ENCODE measurements at places on chromosomes 2 and 18. TPM values are rescaled to one million over a fixed set of nuclear protein-coding genes. Genes with fewer than 3 reads are reported as not detected.

DNA sequence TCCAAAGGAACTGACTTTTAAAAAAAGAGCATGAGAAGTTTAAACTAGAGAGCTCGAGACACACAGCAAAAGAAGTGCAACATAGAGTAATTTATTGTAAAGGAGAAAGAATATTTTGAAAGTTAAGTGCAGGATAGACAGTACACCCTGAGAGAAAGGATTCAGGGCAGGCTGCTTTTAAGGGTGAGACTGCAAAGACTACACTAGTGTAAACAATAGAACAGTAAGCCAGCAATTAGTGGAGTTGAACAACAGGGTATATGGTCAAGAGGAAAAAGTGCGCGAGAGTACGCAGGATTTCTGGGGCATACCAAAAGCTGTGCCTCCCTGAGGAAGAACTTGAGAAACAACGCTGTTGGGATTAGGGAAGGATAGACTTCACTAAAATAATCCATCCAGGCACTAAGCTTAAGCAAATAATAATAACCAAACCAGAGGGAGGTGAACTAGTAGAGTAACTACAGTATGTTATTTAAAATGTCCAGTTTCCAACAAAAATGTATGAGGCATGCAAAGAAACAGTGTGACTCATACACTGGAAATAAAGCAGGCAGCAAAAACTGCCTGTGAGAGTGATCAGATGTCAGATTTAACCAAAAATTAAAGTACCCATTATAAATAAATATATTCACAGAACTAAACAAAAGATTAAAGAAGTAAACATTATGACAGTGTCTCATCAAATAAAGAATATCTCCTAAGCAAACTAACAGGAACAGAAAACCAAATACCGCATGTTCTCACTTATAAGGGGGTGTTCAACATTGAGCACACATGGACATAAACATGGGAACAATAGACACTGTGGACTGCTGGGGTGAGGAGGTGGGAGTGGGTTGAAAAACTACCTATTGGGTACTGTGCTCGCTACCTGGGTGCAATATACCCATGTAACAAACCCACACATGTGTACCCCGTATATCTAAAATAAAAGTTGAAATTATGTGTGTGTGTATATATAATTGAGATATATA, 40.5 kb upstream of the EMILIN2 start:
- no peak for DNase-seq

PKDCC gene
- total RNA-seq: 164 TPM

DNA sequence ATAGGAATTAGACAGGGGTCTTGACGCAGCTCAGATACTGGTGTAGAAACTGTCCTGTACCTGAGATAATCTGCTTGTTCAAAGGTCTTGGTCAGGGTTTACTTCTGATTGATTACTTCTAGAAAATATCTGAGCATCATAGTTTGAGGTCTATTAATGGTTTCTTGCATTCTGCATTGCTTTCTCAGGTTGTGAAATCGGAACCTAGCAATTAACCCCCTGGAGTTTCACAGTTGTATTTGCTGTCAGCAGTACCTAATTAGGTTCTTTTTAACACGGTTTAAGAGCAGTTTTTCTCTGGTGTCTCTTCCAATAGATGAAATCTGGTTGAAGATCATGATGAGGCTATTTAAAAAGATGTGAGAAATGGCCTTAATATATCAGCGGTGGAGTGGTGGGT, 428.6 kb upstream of the SYT4 start:
- DNase-seq: no peak

KCNJ3 gene
- 0.51 TPM for total RNA-seq

- DNase-seq: no peak
Measured at GRCh38 chr2:207282916-207283315, 117.2 kb upstream of the KLF7 start.

- no peak for DNase-seq
Measured at GRCh38 chr2:237437566-237437965, 23.6 kb upstream of the COL6A3 start.

STAT4 gene
- total RNA-seq: 12.4 TPM

FAM124B gene
- total RNA-seq: not detected

DNA sequence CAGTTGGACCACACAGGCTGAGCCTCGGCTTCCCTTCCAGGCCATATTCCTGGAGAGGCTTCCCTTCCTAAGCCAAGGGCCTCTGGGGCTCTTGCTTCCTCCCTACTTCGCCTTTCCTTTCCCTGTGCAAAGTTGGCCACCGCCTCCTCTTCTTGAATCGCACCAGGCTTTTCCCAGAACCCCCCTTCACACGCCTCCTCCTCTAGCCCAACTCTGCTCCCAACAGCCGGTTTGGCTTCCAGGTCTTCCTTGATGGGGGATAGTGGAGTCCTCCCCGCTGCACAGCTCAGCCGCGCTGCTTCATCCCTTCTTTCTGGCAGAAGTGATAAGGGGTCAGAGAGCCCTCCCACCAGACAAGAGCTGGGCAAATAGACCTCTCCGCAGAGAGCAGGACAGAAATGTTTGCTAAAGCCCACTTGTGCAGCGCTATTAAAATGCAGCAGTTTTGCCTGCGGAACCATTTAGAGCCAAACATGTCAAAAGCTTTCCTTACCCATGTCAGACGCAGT, 56.4 kb downstream of the SNORC start:
- DNase-seq: no peak

DNA sequence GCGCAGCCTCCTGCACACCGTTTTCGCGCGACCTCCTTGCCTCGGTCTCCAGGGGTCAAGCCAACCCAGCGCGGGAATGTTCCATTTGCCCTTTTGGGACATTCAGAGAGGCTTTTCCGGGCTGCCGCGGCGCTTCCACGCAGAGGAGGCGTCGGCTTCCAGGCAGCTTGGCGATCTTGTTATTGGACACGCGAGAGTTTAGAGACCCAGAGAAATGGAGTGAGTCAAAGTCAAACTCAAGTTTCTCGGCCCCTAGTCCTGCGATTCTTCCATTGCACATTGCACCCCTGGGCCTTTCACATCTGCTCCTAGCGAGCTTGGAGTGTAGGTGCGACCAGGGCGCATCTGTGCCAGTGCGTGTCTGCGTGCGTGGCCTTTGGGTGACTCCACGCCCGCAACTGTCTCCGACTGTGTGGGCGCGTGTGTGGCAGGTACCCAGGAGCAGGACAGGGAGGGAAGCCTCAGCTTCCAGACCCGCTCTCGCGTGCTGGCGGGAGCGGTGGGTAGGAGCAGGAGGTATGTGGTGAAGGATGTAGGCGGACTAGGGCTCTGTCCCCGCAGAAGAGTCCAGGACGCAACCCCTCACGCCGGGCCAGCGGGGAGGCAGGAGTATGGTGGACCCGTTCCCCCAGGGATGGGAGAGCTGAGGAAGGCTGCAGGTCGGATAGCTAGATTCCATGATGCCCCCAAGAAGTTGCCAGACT, 13.5 kb downstream of the SIX3 start:
- DNase-seq: no peak

GRCh38 chr2:62686012-62686685, 19.4 kb upstream of the EHBP1 start:
- DNase-seq: no peak

Data from chondrocyte (in vitro differentiated cells).